ENCODE measurements at places on chromosomes 4 and X.

DNA sequence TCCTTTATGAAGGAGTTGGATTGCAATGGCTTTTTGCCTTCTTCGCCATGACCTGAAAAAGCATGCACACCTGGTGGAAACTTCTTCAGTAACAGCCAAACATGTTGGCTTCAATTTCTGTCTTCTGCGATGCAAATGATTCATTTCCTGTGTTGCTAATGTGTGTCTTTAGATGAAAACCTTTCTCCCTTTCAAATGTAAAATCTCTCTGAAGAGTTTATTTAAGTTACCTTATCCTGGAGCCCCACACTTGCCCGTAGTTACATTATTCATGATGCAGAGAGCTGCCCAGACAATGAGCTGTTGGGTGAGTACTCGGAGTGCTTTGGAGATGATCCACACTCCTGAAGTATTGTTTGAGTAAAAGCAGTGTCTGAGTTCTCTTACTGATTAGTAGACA lies 1100.9 kb downstream of the RPA4 start:
- no peak for DNase-seq

DNA sequence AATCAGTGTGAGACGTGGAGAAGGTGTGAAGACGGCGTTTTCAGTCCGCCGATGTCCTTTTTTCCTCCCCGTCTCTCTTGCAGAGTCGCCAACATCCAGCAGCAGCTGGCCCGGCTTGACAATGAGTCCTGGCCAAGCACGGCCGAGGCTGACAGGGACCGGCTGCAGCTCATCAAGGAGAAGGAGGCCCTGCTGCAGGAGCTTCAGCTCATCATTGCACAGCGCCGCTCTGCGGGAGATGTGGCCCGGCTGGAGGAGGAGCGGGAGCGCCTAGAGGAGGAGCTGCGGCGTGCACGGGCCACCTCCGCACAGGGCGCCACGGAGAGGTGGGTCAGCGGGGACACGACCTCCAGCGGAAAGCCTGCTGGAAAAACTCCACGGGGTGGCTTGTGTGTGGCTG lies 47.1 kb upstream of the CLCN4 start:
- no peak for DNase-seq

- no peak for DNase-seq
These were observed 2.4 kb upstream of the FGFRL1 start for GRCh38 chr4:1008840-1009541.

GRCh38 chr4:121339307-121339706 lies 41.5 kb downstream of the QRFPR start:
- no peak for DNase-seq

- DNase-seq = no peak
These were observed 168.2 kb downstream of the C4orf33 start for GRCh38 chr4:129264008-129264657.

DNA sequence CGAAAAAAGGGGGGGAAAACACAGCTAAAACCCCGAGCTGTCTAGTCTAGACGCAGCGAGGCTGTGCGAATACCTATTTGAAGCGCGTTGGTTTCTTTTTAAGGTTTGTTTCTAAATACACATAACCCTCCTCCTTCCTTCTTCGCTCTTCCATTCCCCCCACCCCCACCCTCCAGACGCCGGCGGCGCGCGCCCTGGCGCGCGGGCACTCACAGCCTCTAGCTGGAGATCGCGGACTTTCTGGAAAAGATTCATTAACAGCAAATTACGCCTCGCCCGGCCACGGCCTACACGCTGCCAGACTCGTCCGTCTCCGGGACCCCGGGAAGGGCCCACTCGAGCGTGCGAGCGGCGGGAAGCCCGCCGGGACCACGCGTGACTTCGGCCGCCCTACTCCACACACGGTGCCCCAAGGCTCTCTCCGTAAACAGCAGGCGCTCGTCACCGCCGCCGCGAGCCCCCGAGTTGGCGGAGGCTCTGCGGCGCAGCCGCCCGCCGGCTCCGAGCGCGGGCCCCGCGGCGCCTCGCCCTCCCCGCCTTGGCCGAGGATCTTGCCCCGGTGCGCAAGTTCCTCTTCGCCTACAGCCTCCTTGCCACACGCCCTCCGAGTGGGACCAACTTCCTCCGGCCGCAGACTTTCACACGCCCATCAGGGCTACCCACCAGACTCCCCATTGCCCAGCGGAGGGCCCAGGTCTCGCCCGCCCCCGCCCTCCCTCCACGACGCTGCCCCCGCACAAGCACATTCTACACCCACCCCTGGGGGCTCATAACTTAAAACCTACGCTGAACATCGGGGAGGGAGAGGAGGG lies 2.0 kb downstream of the BCOR start:
- no peak for DNase-seq

GRCh38 chrX:136162827-136163570 lies 15.7 kb downstream of the FHL1 start:
- no peak for DNase-seq

DNA sequence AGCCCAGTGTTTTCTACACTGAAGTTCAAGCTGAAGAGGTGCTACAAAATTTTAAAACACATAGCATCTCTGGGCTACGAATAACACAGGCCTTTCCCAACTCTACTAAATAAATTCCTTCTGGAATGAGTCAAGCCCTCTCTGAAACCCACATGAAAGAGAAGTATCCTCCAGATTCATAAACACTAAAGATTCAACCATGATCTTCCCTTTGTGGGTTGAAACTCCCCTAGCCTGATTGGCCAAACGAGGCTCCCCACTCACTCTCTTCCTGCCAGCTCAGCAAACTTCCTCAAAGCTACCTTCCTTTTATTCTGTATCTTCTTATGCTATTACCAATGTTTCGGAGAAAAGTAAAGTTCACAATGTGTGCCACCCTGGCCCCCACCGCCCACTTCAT lies 95.4 kb downstream of the NKX6-1 start:
- DNase-seq = no peak

- DNase-seq = no peak
These were observed 4.1 kb upstream of the S100P start for GRCh38 chr4:6689506-6689960.

GRCh38 chr4:184310171-184310567 lies 92.5 kb upstream of the ENPP6 start:
- DNase-seq = no peak

DNA sequence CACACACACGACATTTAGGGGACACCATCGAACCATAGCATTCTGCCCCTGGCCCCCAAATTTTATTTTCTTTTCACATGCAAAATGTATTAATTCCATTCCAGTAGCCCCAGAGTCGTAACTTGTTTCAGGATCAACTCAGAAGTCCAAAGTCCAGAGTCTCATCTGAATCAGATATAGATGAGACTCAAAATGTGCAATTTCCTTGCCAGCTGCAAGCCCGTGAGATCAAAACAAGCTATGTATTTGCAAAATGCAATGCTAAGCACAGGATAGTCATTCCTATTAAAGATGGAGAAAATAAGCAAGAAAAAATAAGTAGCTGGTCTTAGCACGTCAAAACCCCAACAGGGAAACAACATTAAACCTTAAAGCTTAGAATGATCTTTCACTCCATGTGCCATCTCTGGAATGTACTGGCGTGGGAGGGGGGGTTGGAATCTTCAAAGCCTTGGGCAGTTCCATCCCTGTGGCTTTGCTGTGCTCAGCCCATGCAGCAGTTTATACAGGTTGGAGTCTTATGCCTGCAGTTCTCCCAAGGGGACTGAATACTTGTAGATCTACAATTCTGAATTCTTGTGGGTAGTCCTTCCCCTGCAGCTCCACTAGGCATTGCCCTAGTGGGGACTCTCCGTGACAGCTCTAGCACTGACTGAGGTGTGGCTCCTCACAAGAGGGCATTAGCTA lies 47.7 kb upstream of the SYTL5 start:
- no peak for DNase-seq

DNA sequence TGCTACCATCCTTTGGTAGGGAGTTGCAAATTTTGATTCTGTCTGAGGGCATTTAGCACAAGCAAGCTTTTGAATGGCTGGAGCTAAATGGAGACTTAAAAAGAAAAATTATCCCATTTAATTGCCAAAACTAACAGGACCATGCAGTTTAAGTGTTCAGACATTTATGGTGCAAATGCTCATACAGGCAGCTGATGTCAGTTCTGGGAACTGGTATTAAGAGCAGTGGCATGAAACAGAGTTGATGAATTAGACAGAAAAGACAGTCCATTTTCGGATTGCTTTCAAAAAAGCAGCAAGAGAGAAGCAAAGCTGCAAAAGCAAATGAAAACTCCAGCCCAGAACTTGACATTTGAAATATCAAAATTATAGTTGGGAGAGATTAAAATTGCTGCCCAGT lies 1.3 kb downstream of the SCRG1 start:
- DNase-seq = no peak

DNA sequence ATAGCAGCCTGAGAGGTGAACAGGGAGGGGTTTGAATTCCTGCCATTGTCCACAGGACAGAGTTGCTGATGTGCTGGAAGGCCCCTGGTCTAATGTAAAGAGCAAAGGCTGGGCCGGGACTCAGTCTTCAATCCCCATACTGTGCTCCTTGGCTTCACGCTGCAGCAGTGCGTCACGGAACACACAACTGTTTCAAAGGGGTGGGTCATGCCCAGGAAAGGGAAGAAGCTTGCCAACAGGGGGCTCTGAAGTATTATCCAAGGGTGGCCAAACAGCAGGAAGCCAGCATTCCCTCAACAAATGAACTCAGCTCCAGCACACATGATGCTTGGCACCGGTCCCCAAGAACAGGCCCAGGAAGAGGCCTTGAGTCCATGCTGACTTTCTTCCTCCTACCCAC lies 122.5 kb downstream of the NFKB1 start:
- no peak for DNase-seq

DNA sequence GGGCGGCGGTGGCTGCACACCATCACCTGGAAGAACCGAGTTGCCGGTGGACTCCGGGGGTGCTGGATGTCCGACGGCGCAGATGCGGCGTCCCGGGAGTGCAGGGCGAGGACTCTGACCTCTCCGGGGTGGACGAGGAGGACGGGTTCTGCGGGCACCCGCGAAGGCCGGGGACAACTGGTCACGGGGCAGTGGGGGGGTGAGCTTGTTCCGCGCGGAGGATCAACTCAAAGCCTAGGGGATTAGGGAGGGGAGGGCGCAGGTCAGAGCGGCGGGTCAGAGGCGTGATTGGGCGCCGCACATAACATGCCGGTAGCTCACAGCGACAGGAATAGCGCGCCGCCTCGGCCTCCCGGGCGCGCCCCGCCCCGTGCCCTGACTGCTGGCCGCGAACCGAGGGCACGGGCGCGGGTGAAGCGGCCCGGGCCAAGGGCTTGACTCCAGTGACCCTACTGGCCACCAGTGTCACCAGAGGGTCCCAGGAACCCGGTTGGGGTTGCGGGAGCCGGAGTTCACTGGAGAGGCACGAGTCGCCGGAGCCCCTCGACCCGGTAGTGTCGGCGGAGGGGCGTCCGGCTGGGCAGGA lies at the start of gene KLHL34:
KLHL34 (minus strand) TSS at position 179 of the 586 bp plus-strand sequence. CDS start 542 bp downstream, outside the sequence.
- DNase-seq = no peak

GRCh38 chrX:136714626-136715599 lies 65.8 kb downstream of the ARHGEF6 start:
- no peak for DNase-seq

DNA sequence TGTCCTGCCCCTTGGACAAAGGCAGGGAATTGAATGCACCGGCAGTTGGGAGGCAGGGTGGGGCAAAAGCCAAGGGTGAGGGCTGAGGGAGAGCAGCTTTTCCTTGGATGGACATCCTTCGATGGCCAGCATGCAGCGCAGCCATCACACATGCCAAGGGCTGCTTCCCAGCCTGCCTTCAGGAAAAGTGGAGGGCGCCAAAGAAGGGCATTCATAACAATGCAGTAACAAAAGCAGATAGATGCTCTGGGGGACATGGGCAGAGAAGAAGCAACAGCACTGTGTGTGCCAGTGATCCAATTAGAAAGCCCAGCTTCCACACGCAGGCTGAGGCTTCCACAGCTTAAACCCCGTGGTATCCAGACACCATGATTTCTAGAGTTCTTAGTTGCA lies 71.5 kb downstream of the TSPAN5 start:
- DNase-seq = no peak

GRCh38 chr4:173866322-173867026 lies 336.4 kb upstream of the HAND2 start:
- no peak for DNase-seq

- no peak for DNase-seq
These were observed 43.5 kb upstream of the ARX start for GRCh38 chrX:25059273-25059672.

DNA sequence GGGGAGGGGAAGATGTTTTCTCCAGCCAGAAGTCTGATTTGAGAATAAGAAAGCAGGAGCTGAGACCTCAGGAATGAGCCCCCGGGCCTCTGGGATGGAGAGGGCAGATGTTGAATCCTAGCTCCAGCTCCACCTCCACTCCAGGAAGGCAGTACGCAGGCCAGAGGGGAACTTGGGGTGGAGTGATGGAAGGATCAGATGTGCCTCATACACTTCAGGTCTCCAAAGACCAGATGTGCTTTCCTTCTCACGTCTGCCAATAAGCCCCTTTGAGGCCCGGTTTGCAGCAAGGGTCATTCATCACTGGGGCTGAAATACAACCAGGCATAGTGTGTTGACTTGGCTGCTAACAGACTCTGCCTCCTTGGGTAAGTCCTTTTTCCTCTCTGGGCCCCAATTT lies 28.1 kb downstream of the STARD8 start:
- no peak for DNase-seq

- no peak for DNase-seq
These were observed 462.2 kb downstream of the INPP4B start for GRCh38 chr4:142383800-142384470.

DNA sequence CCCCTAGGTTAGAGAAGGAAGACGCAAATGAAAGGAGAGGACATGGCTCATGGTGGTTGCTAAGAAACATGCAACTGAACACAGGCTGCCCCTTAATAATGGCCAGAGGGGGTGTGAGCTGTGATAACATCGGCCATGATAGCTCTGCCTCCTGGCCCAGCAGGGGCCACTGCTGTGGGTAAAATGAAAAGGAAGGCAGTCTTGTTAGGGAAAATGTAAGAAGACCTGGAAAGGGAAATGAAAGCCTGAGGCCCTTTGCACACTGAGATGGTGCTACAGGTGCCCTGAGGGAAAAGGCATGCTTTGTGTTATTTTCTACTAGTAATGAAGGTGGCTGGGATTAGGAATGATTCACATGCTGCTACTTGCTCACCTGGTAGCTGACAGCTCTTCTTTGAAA lies 123.6 kb upstream of the MID1 start:
- no peak for DNase-seq

DNA sequence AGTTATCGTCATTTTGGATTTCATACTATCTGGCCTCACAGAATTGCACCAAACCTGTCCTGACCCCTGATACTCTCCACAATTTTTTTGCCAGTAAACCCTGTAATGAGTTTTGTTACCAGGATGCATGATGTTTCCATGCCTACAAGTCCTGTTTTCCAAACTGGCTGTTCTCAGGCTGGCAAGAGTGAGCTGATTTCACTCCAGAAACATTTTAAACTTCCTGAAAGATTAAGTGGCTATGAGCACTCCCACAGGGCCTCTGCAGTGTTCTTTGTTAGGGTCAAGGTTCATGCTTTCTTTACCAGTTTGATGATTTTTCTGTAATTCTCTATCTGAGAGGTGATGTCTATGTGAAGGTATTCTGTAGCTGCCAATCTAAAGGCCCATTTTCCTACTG lies 31.7 kb upstream of the PDLIM3 start:
- DNase-seq = peak; percentile 25

DNA sequence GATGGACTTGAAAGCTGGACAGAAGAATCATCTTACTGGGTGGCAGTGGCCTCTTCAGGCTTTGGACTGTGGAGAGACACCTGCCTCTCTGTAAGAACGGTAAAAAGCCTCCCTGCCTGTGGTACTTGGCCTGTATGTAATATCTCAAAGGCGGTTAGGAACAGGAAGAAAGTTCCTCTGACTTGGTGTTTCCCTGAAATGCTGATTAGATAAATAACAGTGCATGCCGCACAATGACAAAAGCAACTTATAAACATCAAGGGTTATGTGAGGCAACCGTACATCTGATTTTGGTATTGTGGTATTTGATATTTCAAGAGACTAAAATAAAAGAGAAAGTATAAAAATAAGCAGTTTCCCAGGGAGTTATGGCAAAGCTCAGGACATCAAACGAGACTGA lies 92.4 kb upstream of the SORBS2 start:
- DNase-seq = no peak

All from BJ (cell line).